Left ventricle myocardium inferior (tissue), 1 donor: ENCODE measurements at places on chromosomes 3 and 15.
A peak's percentile ranks its signal among the peaks of the same experiment; 100 is the strongest.

- DNase-seq = no peak
- H3K27ac ChIP-seq = no peak overlapping the region
- H3K4me1 ChIP-seq = peaks cover 23% of the 10 kb centered on the region
- peak overlapping the region; percentile 80 for H3K4me3 ChIP-seq
These were observed 1.2 kb downstream of the CMSS1 start for GRCh38 chr3:99818818-99819217.

DNA sequence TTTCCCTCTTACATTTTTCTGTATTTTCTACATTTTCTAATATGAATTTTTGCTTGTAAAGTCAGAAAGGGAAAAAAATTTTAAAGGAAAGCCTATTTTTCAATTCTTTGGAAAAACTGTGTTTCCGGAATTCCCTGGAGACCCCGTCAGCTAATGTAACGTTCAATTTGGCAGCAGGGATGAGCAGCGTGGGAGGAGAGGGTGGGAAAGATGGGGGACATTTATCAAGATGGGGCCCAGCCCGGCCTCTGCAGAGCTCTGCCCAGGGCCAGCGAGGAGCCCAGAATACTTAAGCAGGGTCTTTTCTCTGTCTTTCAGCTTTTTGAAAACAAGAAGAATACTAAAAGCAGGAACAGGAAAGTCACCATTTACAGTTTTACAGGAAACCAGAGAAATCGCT lies 129.0 kb downstream of the LRRK1 start:
- H3K4me3 ChIP-seq = no peak overlapping the region
- no peaks in the 10 kb centered on the region for H3K36me3 ChIP-seq
- DNase-seq = no peak
- no peak overlapping the region for H3K27ac ChIP-seq

- H3K27ac ChIP-seq = no peak overlapping the region
- peaks cover 6% of the 10 kb centered on the region for H3K4me1 ChIP-seq
- no peaks in the 10 kb centered on the region for H3K36me3 ChIP-seq
These were observed 453.9 kb upstream of the MDFIC2 start for GRCh38 chr3:70766301-70766700.

- H3K27me3 ChIP-seq = peaks cover 53% of the 10 kb centered on the region
- no peaks in the 10 kb centered on the region for H3K4me1 ChIP-seq
- H3K4me3 ChIP-seq = no peak overlapping the region
- no peak for DNase-seq
- H3K36me3 ChIP-seq = no peaks in the 10 kb centered on the region
These were observed 241.6 kb downstream of the UACA start for GRCh38 chr15:70521576-70522322.

DNA sequence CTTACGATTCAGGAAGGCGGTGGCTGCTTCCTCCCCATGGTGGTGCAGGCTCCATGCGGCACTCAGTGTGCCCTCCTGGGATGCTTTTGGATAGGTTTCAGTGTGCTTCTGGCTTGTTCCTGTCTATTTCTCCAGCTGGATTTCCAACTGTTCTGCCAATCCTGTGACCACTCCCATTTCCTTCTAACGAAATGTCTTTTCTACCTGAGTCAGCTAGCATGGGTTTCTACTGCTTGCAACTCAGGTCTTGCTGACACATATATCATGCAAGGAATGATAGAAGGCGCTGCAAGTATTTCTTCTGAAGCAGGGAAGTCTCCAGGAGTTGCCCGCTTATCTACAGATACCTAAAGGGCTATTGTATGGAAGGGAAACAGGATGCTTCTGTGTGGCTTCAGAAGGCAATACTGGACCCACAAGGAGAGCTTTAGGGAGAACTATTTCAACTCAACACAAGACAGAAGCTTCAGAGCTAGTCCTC lies 244.4 kb downstream of the OPA1 start:
- H3K36me3 ChIP-seq = no peaks in the 10 kb centered on the region
- H3K27me3 ChIP-seq = peaks cover 4% of the 10 kb centered on the region
- no peak overlapping the region for H3K4me3 ChIP-seq
- no peak for DNase-seq
- H3K27ac ChIP-seq = no peak overlapping the region

DNA sequence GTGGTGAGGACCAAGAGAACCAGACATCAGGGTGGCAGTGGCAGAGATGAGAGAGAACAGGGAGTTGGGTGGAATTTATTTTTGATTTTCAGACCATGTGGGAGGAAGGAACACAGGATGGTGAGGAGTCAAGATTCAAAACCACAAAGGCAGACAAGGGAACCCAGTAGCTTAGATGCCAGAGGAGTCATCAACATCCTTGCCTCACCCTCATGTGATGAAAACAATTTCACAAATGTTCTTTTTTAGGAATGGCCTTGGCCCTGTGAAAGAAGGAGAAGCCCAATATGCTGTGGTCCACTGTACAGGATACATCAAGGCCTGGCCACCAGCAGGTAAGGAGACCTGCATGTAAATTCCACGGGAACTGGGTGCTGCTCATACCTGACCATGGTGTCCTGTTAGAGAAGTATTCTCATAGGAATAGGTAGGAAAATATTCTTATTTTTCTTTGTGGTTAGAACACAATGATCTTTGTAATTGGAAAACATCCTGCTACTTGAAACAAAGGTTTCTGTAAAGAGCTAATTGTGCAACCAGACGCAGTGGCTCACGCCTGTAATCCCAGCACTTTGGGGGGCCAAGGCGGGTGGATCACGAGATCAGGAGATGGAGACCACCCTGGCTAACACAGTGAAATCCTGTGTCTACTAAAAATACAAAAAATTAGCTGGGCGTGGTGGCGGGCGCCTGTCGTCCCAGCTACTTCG lies 110.0 kb downstream of the ARNT2 start:
- no peaks in the 10 kb centered on the region for H3K27me3 ChIP-seq
- peaks cover 22% of the 10 kb centered on the region for H3K4me1 ChIP-seq
- no peak overlapping the region for H3K27ac ChIP-seq
- H3K4me3 ChIP-seq = no peak overlapping the region
- no peak for DNase-seq

- no peak overlapping the region for H3K4me3 ChIP-seq
- peak overlapping the region; percentile 50 for H3K27ac ChIP-seq
- peaks cover 42% of the 10 kb centered on the region for H3K36me3 ChIP-seq
- peaks cover 53% of the 10 kb centered on the region for H3K4me1 ChIP-seq
- no peaks in the 10 kb centered on the region for H3K27me3 ChIP-seq
- no peak for DNase-seq
These were observed 56.3 kb upstream of the RPL32 start for GRCh38 chr3:12897381-12898289.

DNA sequence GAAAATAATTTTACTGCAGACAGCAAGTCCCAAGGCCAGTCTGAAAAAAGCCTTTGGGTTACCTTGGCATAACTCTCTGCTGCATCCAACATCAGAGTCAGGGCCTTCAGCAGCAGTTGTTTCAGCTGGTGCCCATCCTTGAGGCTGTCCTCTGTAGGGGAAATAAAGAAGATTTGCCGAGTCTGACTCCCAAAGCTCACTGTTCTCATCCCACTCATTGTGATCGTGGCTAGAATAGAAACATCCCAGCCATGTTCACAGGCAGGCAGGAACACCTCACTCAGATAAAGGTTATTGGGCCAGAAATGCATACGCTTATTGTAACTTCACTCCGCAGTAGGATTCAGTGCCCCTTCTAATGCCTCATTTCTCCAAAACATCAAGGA lies 29.2 kb downstream of the EIF3J start:
- no peaks in the 10 kb centered on the region for H3K27me3 ChIP-seq
- no peak overlapping the region for H3K4me3 ChIP-seq
- no peak overlapping the region for H3K27ac ChIP-seq
- H3K36me3 ChIP-seq = peaks cover 99% of the 10 kb centered on the region

DNA sequence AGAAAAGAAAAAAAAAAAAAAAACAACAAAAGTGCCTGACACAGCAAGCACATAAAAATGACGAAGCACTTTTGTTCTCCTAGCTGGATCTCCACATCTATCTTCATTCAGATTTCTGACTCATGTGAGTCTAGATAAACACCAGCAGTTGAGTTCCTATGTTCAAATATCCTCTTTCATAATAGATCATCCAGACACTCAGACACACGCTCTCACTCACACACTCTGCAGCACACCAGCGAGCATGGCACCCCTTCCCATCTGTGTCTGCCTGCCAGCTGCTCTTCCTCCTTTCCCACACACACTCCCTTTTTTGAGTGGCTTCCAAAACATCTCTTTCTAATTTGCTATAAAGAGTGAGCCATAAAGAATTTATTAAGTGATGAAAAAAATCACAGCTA lies 19.8 kb upstream of the CELF6 start:
- no peak overlapping the region for H3K4me3 ChIP-seq
- no peaks in the 10 kb centered on the region for H3K27me3 ChIP-seq
- H3K4me1 ChIP-seq = no peaks in the 10 kb centered on the region
- no peak for DNase-seq
- peaks cover 51% of the 10 kb centered on the region for H3K36me3 ChIP-seq
- no peak overlapping the region for H3K27ac ChIP-seq

DNA sequence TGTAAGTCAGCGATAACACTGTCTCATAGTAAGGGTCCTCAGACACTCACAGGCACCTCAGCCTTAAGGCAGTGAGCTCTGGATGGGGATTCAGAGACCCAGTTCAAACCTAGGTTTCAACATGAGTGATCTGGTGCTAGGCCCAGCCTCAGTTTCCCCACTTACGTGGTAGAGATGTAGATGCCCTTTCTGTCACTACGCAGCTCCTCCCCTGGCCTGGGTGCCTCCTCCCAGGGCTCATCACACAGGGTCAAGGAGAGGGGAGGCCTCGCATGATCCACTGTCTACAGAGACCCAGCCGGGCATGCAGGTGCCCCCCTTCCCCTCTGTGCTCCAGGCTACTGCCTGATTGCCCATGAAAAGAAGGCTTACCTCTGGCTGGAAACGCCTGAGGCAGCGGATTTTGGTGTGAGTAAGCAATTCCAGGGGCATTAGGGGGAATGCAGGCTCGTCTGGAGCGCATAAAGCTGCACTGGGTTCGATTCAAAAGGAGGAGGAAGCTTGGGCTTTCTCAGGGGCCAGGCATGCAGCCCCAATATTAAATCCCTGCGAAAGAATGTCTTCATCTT lies 69.8 kb upstream of the ANKRD34C start:
- no peak overlapping the region for H3K4me3 ChIP-seq
- no peak overlapping the region for H3K27ac ChIP-seq
- H3K36me3 ChIP-seq = no peaks in the 10 kb centered on the region
